ENCODE measurements at places on chromosomes 3 and 15.
A peak's percentile ranks its signal among the peaks of the same experiment; 100 is the strongest.

DNA sequence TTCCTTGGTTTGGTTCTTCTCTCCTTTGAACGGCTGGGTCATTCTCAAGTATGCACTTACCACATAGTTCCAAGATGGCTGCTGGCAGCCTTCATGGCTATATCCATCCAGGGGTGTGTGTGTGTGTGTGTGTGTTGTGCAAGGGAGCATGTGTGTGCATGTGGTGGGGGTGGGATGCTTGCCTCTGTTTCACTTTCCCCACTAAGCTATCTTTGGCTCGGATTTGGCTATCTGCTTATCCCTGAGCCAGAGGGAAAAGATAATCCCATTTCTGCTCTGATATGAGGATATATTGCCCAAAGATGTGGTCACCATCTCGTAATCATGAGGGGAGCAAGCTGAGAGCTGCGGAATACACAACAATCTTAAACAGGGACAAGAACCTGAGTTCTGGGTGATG is 26.2 kb downstream of the ANAPC13 start:
- H3K36me3 ChIP-seq, result no peaks in the 10 kb centered on the region
- H3K27ac ChIP-seq, result no peak overlapping the region
- peaks cover 18% of the 10 kb centered on the region for H3K27me3 ChIP-seq
- no peaks in the 10 kb centered on the region for H3K4me1 ChIP-seq
- no peak overlapping the region for H3K4me3 ChIP-seq
- DNase-seq, result no peak

GRCh38 chr15:90087454-90088154 is 14.7 kb downstream of the IDH2 start:
- peaks cover 70% of the 10 kb centered on the region for H3K36me3 ChIP-seq
- H3K27me3 ChIP-seq, result no peaks in the 10 kb centered on the region
- H3K4me1 ChIP-seq, result peaks cover 27% of the 10 kb centered on the region
- peak overlapping the region; percentile 62 for H3K27ac ChIP-seq
- peak; percentile 38 for DNase-seq

DNA sequence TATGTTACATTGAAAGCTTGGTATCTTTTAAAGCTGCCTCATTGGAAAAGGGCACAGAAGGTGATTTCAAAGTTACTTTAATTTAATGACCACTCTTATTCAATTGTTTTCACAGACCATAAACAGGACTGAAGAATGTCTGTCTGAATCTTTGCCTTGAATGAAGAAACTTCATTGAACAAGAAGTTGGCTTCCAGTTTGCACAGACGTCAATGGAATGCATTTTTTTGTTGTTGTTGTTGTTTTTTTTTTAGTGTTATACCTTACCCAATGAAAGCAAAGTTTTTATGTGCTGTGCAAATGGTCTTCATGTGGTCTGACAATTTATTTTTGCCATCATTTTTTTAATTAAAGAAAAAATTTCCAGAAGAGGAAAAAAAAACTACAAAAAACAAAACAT is 602.7 kb upstream of the TGFBR2 start:
- no peaks in the 10 kb centered on the region for H3K36me3 ChIP-seq
- H3K27ac ChIP-seq, result no peak overlapping the region
- H3K4me3 ChIP-seq, result no peak overlapping the region
- no peaks in the 10 kb centered on the region for H3K4me1 ChIP-seq
- DNase-seq, result no peak

DNA sequence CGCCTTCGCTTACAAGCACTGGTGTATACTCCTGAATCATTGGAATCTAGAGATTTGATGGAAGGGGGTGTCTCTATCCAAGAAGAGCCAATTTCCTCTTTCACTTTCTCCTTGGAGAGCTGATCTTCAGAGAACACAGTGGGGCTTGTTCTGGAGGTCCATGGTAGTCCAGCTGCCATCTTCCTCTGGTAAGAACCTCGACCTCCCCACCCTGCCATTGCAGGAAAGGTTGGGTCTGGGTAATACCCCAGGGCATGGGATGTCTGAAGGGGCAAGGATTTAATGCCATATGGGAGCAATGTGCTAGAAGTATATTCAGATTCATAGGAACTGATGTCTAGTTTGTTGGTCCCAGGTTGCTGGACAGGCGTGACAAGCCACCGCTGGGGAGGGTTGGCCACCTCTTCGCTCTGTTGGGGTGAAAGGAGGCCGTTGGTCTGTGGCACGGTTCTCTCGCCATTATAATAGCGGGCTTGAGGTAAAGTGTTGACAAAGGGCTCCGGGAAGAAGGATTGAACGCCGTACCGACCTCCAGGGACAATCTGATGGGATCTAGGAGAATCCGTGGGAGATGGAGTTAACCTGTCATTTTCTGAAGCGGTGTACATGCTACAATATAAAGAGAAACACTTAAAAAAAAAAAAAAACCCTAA is 4.8 kb downstream of the EOMES start:
- H3K4me3 ChIP-seq, result no peak overlapping the region
- H3K27ac ChIP-seq, result no peak overlapping the region
- H3K4me1 ChIP-seq, result peaks cover 35% of the 10 kb centered on the region
- H3K27me3 ChIP-seq, result peaks cover 86% of the 10 kb centered on the region
- H3K36me3 ChIP-seq, result peaks cover 9% of the 10 kb centered on the region

GRCh38 chr15:61049934-61050333 is 179.2 kb downstream of the RORA start:
- no peak for DNase-seq
- H3K27me3 ChIP-seq, result peaks cover 3% of the 10 kb centered on the region
- H3K4me3 ChIP-seq, result no peak overlapping the region
- H3K27ac ChIP-seq, result no peak overlapping the region
- no peaks in the 10 kb centered on the region for H3K4me1 ChIP-seq
